CD4-positive, alpha-beta memory T cell (primary cell): ENCODE measurements at places on chromosomes 16 and 17. TPM values are rescaled to one million over a fixed set of nuclear protein-coding genes. Genes with fewer than 3 reads are reported as not detected.

PIK3R6 gene
- total RNA-seq: 0.25 TPM

PRDM7 gene
- total RNA-seq: not detected

HEATR9 gene
- 2.6 TPM for total RNA-seq

FOXL1 gene
- total RNA-seq: not detected

- DNase-seq: no peak
These were observed 417.8 kb downstream of the TMEM114 start for GRCh38 chr16:8172551-8172950.

- no peak for DNase-seq
These were observed 15.4 kb upstream of the RMI2 start for GRCh38 chr16:11329891-11330290.

- DNase-seq: no peak
These were observed 6.5 kb upstream of the HBM start for GRCh38 chr16:159136-159849.

DNA sequence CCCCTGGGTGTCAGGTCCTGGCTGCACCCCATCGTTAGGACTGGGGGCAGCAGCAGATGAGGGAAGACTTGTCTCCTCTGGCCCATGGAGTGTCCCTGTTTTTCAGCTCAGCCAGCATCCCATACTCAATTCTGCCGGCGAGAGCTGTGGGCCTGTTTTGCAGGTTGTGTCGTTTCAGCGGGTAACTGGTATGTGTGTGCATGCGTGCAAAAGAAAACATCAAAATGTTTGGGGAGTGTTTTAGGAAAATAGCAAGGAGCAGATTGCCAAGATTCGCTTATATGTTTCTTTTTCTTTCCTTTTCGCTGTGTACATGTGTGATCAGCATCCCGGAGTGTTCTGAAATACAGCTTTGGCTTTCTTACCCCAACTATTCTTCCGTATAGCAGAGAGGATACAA is 34.7 kb downstream of the MSI2 start:
- no peak for DNase-seq

GRCh38 chr17:14095631-14096030 is 26.3 kb downstream of the COX10 start:
- no peak for DNase-seq

DNA sequence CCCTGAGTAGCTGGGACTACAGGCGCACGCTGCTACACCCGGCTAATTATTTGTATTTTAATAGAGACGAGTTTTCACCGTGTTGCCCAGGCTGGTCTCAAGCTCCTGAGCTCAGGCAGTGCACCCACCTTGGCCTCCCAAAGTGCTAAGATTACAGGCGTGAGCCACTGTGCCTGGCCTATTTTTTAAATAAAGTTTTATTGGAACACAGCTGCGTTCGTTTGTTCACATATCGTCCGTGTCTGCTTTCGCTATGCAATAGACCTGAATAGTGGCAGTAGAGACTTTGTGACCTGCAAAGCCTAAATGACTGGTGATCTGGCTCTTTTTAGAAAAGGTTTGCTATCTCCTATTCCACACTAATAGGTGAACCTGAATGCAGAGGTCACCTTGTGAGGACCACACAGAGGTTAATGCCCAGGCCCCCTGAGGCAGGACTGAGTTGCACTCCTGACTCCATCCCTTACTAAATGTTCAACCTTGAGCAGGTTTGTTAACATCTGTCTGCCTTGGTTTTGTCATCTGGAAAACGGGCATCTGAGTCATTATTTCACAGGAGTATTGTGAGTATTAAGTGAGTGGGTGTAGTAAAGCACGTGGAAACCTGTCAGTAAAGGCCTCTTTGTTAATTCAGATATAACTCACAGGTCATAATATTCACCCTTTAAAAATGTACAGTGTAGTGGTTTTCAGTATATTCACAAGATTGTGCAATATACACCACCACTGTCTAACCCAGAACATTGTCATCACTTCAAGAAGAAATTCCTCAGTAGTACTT is 157.5 kb upstream of the CACNG5 start:
- DNase-seq: no peak

DNA sequence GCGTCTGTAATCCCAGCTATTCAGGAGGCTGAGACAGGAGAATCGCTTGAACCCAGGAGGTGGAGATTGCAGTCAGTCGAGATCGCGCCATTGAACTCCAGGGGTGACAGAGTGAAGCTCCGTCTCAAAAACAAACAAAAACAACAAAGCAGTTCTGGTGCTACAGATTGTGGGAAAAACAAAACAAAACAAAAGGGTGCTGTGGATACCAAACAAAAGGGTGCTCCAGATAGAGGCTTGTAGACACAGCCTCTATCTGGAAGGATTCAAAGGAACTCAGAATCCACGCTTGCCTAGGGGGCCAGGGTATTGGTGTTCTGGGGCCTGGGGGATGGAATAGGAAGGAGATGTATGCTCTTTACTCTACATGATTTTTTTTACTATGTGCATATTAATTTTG is 2.5 kb downstream of the MYLK3 start:
- no peak for DNase-seq

- no peak for DNase-seq
These were observed 6.0 kb downstream of the MTSS2 start for GRCh38 chr16:70679671-70680494.

DNA sequence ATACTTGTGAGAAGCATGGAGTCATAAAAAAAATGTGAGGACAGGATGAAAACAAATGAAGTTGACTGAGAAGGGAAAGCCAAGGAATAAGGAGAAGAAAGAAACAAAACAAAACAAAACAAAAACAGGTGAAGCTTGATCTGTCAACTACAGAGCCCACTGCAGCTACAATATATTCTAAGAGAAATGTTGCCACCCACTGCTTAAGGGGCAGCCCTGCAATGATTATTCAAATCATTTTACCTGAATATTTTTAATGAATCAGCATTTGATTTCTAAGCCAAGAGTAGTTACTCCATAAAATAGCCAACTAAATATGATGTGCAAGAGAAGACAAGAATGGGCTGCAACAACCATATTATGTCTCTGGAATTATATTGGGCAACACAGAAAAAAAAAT is 252.0 kb upstream of the KIF2B start:
- DNase-seq: no peak

C1QL1 gene
- total RNA-seq: not detected

DNA sequence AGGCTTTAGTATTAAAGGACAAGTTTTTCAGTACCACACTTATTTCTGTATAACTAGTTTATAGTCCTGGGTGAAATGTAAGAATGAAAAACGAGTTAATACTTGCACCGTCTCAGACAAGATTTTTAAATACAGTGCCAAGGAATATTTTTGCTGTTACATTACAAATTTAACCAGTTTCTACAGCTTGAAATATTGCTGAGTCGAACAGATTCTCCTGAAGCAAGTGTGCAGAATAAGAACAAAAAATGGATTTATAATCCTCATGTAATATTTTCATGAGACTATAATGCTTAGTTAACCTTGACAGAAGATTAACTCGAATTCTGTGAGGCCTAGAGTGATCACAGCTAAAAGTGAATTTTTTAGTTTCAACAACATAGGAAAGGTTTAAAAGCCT is 3.1 kb downstream of the NETO2 start:
- no peak for DNase-seq

DNA sequence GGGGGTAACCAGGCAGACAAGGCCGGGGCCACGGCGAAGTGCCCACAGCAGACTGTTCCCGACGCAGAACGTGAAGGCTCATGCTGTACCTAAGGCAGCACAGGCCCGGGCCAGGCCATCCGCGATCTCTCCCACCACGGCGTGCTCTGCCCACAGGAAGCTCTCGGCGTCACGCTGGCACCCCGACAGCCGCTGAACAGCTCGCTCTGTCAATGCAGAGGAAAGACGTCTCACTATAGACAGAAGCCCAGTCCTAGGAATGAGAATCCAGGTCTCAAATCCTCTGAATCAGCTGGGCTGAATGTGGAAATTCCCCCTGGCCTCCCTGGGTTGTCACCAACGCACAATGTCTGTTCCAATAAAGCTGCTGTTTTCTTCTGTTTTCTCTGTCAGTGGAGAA is 21.4 kb downstream of the SERPINF1 start:
- DNase-seq: no peak

- no peak for DNase-seq
These were observed 4.7 kb downstream of the MSRB1 start for GRCh38 chr16:1938316-1938715.

DNA sequence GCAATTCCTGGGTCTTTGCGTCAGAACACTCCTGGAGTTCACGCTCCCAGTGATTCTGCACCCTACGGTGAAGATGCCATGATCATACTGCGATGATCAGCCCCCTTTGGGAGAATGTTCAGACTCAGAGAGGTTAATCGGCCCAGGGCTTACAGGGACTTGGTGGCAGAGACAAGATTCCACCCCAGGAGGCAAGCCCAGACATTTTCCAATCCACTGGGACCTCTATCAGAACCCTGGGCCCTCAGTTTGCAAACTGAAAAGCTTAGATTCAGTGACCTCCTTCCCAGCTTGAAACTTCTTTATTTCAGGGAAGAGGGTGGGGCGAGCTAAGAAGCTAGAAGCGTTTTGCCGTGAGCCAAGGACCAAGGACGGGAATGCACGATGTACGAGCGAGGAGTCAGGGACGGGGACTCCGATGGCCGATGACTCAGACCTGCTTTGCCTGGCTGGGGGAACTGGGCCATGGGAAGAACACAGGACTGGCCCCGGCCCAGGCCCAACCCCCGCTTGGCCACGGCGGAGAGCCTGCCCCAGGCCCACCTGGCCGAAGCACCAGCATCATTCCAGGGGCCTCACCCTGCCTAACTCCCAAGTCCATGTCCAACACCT is 34.7 kb downstream of the SOCS3 start:
- DNase-seq: no peak

- no peak for DNase-seq
These were observed 25.2 kb downstream of the C16orf78 start for GRCh38 chr16:49398761-49399160.

HYDIN gene
- total RNA-seq: not detected

DNA sequence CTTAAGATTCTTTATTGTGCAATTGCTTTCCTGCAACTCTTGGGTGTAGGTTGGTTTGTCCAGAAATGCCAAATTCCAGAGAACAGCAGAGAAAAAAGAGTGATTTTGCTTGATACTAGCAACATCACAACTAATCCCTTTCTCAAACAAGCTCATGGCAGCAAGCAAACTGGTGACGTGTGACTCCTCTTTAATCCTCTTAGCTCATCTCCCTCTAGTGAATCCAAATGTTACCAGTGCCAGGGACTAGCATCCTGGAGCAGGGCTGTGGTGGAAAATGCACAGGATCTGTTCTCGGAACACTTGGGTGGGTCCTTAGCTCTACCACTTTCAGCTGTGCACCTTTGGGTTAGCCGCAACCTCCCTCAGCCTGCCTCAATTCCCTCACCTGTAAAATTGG is 204.0 kb upstream of the CCL2 start:
- no peak for DNase-seq

PDK2 gene
- 40.6 TPM for total RNA-seq

DNA sequence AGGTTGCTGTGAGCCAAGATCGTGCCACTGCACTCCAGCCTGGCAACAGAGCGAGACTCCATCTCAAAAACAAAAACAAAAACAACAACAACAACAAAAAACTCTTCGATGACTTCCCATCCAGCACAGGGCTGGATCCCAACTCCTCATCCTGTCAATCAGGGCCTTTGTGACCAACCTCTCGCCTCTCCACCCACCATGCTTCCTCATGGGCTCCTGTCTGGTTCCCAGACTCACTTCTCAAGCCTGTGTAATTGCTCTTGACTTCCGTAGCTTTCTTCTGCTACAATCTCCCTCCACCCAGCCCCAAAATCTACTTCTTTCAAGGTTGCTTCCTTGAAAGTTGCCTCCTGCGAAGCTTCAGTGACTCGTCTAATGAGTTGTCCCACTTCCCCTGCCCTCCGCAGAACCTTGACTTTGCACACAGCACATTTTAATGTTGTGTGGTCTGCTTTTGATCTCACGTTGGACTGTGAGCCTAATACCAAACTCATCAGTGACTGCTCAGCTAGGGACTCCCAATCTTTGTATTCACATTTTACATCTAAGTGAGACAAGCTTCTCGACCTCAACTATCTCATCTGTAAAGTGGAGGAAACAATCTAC is 936 bp upstream of the RASL10B start:
- DNase-seq: no peak

ITGB3 gene
- not detected for total RNA-seq

DNA sequence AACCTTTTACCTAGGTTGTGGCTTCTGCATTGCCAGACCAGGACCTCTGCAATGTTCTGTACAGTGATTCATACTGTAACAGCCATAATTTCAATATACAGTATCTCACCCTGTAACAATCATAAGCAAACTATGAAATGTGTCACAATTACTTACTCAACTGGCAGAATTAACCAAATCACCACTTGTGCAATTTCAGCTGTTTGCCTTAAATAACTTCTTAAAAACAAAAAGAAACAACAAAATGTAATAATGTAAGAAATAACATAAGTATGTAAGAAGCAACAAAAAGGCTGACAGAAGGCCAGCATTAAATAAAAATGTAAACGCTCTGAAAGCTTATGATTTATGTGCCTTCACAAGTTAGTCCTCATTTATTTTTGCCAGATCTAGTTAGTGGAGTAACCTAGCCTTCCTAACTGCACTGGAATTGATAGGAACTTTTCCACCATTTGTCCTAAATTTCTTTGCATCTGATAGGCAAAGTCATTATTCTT is 96.9 kb downstream of the SKAP1 start:
- no peak for DNase-seq

DNA sequence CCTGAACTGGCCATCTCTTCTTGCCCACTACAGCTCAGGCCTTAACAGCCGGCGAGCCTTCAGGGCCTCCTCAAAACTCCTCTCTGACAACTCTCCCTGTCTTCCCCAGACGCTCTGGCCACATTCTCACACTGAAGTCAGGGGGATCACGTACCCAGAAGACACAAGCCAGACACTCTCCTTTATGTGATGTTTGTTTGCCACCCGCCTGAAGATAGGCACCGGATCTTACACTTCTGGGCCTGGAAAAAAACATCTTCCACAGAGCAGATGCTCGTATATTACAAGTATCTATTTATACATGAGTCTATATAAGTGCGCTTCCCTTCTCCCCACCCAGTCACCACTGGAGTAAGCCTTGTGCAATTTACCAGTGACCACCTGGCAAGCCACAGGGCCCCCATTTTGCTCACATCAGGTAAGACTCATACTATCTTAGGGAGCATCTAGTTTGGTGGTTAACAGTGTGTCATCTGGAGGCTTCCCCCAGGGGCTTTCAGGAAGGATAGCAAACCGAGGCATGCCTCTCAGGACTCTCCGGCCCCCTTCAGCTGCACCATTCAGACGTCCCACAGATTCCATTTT is 349.4 kb downstream of the SOX9 start:
- DNase-seq: no peak

DNA sequence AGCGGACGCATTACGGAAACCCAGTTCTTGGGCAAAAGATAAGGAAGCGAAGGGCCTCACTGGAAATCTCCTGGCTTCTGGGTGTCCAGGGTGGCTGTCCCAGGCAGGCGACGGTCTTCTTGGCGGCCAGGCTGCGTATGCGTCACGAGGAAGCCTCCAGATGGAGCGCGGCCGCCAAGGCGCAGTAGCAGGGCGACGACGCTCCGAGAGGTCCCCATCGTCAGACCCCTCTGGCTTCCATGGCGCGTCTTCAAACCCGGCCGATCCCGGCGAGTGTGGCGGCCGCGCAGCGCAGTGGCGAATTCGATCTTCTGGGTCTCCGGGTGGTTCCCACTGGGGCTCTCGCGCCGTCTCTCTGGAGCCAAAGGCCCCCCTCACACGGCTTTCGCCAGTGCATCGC is 13.8 kb upstream of the ANKRD40CL start:
- no peak for DNase-seq

- no peak for DNase-seq
These were observed 75.8 kb upstream of the CBX4 start for GRCh38 chr17:79914813-79915740.
